ENCODE measurements at places on chromosomes 12 and 14.
A peak's percentile ranks its signal among the peaks of the same experiment; 100 is the strongest.

DNA sequence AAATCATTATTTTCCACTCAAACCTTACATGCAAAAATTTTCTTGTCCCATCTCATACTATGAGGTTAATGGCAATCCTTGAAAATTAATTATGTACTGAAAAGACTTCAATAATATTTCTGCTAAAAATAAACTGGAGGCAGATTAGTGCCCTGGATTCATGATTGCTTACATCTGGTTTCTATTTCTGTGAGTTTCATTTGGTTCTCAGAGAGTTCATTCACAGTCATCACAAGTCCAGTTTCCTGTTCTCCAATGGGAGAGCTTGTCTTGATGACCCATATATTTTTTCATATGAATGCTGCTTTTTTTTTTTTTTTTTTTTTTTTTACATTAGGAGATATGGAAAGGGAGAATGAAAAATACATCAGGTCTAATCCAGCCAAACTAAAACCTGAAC lies 6.6 kb upstream of the PTHLH start:
- DNase-seq, result peak; percentile 62

- peak; percentile 47 for DNase-seq
These were observed 485.9 kb downstream of the APAF1 start for GRCh38 chr12:99130808-99131553.

GRCh38 chr12:13233830-13234641 lies 37.5 kb downstream of the EMP1 start:
- DNase-seq, result peak; percentile 76

- DNase-seq, result no peak
These were observed 27.1 kb upstream of the FAM222A start for GRCh38 chr12:109686523-109686922.

DNA sequence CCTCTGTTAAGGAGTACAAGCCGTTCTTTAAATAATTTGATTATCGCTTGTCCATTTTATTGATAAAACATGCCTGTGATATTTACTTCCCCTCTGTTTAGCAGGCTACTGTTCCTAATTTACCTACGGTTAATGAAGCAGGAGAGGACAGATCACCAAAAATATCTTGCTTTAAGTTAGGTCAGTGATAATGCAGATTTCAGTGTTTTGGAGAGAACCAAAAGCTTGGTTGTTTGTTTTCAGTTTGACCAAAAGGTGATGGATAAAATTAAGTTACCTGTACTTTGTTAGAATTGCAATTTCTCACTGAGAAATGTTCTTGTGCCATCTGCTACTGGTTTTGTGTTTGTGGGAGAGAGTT lies 958 bp downstream of the SPATS2 start:
- DNase-seq, result no peak

GRCh38 chr14:94113490-94113889 lies 3.0 kb downstream of the IFI27 start:
- peak; percentile 49 for DNase-seq

DNA sequence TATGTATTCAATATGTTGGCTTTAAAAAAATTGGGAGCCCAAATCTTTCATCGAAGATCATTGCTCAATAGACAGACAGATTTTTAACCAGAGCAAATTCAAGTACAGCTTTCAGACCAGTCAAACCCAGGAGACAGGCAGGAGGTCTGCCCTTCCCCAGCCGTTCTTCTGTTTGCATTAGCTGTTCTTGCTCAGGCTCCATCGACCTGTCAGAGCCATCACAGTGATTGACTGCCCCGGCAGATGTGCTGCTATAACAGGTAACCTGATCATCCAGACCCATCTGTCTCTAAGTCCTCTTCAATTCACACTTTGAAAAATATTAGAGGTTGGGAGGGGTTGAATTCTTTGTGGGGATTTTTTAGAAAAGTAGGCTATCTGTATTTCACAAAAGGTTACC lies 453.5 kb downstream of the FOXG1 start:
- DNase-seq, result no peak

DNA sequence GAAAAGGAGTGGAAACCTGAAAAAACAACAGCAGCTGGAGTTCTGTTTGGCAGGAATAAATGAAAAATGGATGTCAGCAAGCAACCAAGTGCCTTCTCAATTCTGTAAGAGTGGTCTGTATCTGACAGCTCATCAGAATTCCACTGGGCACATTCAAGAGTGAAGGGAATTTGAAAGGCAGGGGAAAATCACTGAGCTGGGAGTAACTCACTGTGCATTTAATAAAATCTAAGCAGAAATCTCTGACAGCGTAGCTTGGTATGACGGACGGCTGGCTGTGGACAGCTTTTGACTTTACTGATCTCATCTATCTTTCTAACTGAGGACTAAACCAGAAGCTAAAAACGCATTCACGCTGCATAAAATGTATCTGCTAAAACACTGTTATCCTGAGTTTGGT lies 153.4 kb downstream of the RIMBP2 start:
- no peak for DNase-seq

- no peak for DNase-seq
These were observed 256.6 kb downstream of the FOXN3 start for GRCh38 chr14:89160437-89160836.

- DNase-seq, result peak; percentile 29
These were observed 67.3 kb downstream of the DACT1 start for GRCh38 chr14:58705066-58705465.

- peak; percentile 11 for DNase-seq
These were observed 42.1 kb upstream of the LGR5 start for GRCh38 chr12:71397433-71397954.

DNA sequence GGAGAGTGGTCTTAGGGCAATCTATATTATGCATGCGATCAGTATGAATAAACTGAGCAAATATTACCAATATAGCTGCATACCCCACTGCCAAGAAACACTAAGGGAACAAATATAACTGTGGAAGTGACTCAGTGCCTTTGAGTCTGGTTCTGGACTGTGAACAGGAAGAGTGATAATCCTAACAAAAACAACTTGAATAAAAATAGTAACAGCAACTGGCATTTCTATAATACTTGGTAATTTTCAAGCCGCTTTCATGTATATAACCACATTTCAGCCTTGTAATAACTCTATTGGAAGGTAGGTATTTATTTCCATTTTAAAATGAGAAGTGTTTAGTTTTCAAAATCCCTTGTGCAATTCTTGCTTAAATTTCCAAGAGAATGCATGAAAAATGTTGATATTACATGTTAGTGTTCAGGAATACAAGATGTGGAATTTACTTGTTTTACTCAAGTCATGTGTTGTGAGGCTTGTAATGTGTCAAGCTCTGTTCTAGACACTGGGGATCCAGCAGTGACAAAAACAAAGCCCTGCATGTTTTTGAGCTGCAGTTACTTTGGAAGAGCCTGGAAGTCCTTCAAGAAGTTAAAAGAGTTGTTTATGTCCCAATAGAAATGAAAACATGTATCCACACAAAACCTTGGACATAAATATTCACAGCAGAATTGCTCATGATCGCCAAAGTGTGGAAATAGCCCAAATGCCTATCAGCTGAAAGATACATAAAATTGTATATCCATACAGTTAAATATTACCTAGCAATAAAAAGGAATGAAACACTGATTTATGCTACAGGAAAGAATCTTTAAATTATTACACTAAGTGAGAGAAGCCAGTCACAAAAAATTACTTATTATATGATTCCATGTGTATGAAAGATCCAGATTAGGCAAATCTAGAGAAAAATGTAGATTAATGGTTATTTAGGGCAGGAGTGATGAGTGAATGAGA lies 338.1 kb upstream of the TMEM132C start:
- peak; percentile 3 for DNase-seq
